Vagina (tissue), 2 donors: ENCODE measurements at places on chromosomes 7 and 10.

DNA sequence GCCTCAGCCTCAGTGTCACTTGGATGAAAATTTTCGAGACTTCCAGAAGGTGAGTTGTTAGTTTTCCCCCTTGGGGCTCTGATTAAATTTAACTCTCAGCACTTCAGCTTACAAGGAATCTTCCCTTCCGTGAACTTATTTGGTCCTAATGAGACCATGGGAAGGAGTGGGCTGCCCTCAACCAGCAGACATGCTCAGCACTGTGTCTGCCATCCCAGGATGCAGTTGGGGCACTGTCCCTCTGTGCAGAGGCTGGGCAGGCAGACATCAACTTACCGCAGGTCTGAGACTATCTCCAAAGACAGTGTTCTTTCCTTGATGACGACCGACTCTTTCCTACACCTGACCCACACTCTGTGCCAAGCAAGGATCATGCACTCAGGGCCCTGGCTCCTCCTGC is 36.7 kb downstream of the VOPP1 start:
- no peak for DNase-seq

DNA sequence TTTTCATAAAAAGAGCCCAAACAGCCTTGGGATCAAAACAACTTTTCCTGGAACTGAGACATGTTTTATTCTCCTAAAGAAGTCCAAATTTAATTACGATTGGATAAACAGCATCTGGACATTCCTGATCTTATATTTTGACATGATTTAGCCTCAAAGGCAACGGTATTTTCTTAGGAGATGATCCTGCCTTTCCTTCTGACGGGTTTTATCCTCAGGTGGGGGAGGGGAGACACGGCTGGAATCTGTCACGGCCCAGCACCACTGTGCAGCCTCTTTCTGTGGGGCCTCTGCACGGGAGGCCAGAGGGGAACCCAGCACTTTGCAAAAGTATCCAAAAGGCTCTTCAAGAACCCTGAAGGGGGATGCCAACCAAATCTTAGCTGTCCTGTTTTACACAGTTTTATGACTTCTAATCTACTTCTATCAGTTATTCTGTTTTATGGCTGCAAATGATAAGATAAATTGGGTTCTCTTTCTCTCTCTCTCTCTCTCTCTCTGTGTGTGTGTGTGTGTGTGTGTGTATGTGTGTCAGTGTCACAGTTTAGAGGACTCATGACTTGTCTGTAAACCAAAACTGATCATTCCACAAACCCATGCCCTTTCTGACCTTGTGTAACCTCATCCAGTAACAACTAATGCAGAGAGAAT is 321.1 kb upstream of the NPVF start:
- no peak for DNase-seq

DNA sequence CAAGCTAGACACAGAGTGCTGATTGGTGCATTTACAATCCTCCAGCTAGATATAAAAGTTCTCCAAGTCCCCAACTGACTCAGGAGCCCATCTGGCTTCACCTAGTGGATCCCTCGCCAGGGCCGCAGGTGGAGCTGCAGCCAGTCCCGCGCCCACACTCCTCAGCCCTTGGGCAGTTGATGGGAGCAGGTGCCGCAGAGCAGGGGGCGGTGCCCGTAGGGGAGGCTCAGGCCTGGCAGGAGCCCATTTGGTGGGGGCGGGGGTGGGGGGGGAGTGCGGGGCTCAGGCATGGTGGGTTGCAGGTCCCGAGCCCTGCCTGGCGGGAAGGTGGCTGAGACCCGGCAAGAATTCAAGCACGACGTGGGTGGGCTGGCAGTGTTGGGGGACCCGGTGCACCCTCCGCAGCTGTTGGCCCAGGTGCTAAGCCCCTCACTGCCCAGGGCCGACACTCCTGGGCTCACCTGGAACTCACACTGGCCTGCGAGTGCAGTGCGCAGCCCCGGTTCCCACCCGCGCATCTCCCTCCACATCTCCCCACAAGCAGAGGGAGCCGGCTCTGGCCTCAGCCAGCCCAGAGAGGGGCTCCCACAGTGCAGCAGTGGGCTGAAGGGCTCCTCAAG is 101.7 kb downstream of the ZNF438 start:
- no peak for DNase-seq

GRCh38 chr10:31829776-31830175 is 98.9 kb downstream of the ARHGAP12 start:
- DNase-seq = no peak

GRCh38 chr7:116779931-116780330 is 82.5 kb upstream of the CAPZA2 start:
- DNase-seq = no peak

- DNase-seq = no peak
These were observed 355.8 kb downstream of the SUGCT start for GRCh38 chr7:40490603-40490924.

- DNase-seq = no peak
These were observed 25.2 kb downstream of the ABCB1 start for GRCh38 chr7:87575521-87575920.

GRCh38 chr7:140977741-140978140 is 37.0 kb downstream of the MRPS33 start:
- DNase-seq = no peak

- no peak for DNase-seq
These were observed 195.6 kb upstream of the AUTS2 start for GRCh38 chr7:69402696-69403095.

- DNase-seq = no peak
These were observed 12.3 kb downstream of the CNPY1 start for GRCh38 chr7:155533827-155534690.

- DNase-seq = no peak
These were observed 336.0 kb downstream of the PLXNA4 start for GRCh38 chr7:132240262-132240661.

DNA sequence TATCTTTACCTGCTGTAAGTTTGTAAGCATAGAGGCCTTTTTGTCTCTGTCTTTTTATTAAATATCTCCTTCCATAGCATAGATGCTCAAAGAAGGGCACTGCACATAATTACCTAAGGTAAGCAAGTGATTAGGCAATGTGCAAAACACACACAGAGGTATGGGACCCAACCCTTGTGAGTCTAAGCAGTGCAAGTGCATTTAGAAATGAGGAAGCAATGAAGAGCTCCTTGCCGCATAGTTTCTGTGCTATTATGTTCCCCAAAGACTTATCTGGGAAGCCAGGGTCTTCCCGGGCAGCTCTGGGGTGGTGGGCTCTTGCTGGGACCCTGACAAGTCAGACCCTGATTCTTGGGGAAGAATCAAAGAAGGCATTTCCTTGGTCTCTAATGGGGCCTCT is 13.5 kb upstream of the MGAM2 start:
- no peak for DNase-seq

DNA sequence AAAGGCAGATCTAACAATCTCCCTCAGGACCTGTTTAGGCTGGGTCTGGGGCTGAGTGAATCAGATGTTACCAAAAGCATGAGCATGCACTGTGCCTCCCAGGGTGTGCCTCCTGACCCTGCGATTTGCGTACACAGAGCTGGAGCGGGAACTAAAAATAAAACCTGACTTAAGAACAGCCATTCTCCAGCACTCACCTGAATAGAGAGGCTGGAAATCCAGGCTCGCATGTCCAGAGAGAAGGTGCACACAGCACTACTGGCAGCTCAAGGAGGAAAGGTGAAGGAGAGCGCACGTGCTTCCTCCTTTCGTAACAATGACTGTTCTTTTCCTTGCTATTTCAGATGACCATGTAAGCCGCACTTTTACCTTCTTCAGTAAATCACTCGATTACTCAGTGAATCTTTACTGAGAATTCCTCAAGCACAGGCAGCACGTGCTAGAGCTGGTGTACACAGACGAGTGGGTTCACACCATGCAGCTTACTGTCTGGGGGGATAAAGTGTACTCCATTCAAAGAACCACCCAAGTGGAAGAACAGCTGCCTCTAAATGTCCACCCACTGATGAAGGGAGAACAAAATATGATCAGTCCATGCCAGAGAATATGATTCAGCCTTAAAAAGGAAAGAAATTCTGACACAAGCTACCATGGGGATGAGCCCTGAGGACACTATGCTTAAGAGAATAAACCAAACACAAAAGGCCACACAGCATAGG is 45.6 kb downstream of the SFMBT2 start:
- DNase-seq = no peak

- no peak for DNase-seq
These were observed at the start of gene DIP2C for GRCh38 chr10:689452-690371. Gene DIP2C, minus strand, starts transcription at chr10:689668. Its CDS starts 90 bp downstream, at chr10:689578.

GRCh38 chr7:133501771-133502170 is 248.9 kb downstream of the EXOC4 start:
- no peak for DNase-seq

GRCh38 chr10:67618116-67618515 is 77.9 kb downstream of the CTNNA3 start:
- DNase-seq = no peak

DNA sequence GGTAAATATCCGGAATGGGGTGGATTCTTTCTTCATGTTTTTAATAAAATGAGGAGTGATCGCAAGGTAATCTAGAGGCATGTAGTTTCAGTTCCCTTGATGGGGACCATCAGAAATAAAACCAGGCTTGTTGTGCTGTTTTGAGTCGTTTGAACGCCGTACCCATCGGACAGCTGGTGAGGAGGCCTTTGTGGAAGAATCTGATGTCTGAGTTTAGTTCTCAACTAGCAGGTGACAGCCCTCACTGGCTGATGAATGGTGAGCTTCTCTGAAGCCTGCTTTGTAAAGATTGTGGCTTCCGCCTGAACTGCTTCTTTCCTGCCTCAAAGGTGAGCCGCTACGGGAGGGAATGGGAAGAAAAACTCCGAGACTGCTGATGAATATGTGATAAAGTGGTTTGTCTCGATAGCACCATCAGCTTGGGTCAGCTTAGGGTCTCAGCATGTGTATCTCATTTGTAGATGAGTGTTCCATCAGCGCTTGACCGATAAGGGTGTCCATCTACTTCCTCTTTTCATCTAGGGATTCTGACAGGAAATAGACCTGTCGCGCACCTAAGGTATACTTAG is 977 bp downstream of the TMEM248 start:
- no peak for DNase-seq

DNA sequence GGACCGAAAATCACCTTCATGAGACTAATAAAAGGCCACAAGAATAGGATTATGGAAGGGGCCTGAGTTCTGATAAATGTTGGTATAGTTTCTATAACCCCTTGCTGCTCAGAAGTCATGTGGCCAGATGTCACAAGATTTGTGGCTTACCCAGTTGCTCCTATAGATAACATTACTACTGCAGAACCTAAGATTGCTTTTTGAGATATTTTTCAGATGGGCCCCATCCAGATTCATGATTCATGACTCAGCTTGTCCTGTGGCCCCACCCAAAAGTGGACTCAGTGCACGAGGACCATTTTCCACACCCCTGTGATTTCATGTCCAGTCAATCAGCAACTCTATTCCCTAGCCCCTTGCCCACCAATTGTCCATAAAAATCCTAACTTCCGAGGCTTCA is 209.0 kb downstream of the ACTR3B start:
- DNase-seq = no peak

DNA sequence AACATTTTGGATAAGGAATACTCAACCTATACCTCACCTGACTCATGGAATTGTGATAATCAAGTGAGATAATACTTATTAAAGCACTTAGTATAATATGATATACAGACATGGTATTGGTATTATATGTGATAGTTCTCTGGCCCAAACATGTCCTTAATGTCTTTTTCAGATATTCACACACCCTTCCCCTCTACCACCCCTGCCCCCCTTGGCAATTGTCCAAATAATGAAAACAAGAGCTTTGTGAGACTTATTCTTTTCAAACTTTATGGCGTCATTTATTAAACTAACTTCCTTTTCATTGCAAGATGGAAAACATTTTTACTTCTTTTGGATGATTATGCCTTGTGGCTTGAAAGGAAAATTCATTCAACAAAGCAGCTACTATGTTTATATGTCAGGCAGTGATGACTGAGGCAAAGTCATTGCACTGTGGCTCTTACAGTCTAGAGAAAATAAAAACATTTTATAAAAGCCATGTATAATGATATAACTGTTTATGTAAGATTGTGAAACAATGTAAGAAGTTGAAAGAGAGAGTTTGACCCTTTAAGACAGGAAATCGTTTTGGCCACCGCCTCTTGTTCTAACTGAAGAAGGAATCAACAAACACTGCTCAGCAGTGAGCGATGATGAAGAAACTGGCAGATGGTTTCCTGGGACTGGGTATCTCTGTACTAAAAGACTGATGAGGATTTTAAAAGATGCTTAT is 27.4 kb downstream of the MINPP1 start:
- no peak for DNase-seq

DNA sequence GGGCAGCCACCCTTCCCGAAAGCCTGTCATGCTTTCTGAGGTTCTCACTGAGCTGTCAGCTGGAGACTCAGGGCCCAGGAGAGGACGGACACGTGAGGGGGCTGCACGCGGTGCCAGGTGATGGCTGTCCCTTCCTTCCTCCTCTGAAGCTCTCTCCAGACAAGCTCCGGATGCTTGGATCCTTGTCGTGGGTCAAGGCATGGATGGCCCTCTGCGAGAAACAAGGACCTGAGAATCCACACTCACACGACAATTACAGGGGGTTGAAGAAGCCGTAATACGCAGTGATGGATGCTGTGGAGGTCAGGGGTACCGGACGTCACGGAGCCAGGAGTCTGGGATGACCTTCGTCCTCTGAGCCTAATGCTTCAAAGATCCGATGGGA is 170.3 kb downstream of the USP6NL start:
- no peak for DNase-seq

DNA sequence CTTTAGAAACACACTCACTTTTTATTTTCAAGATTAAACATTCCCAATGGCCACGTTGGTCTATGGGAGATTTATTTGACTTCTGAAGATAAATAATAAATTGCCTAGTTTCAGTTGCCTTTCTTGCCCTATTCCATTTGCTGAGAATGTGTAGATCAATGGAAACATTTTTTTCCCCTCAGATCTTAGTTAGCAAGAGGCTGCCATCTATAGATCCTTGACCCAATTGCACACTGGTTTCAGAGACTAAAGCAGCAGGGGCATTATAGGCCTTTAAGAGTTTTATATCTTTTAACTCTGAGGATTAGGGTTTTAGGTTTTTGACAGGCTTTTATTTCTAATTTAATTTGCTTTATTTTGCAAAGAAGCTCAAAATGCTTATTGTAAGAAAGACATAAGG is 163.2 kb upstream of the GPR26 start:
- DNase-seq = no peak

DNA sequence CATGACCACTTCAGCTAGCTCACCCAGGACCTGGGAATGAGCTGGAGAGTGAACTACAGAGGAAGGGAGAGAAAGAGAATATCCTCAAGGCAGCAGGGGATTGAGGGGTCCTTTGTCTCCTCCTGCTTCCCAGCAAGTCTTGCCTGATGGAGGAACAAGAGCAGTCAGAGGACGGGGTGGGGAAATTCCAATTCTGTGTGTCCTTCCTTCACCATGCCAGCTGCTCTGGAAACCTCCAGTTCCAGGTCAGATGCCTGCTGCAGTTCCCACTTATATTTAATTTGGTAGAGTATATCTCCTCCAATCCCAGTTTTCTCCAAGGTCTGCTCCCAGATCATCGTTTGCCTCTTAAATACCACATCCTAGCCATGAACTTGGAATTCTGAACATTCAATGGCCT is 21.4 kb upstream of the LEP start:
- no peak for DNase-seq

GRCh38 chr7:77917500-77918262 is 119.1 kb downstream of the PHTF2 start:
- DNase-seq = no peak
